ENCODE measurements at places on chromosomes 5 and 9. TPM values are rescaled to one million over a fixed set of nuclear protein-coding genes. Genes with fewer than 3 reads are reported as not detected.

The KCNIP1 gene
- polyA plus RNA-seq = not detected

The KCNV2 gene
- not detected for polyA plus RNA-seq

The SLC35D2 gene
- polyA plus RNA-seq = 11.6 TPM

DNA sequence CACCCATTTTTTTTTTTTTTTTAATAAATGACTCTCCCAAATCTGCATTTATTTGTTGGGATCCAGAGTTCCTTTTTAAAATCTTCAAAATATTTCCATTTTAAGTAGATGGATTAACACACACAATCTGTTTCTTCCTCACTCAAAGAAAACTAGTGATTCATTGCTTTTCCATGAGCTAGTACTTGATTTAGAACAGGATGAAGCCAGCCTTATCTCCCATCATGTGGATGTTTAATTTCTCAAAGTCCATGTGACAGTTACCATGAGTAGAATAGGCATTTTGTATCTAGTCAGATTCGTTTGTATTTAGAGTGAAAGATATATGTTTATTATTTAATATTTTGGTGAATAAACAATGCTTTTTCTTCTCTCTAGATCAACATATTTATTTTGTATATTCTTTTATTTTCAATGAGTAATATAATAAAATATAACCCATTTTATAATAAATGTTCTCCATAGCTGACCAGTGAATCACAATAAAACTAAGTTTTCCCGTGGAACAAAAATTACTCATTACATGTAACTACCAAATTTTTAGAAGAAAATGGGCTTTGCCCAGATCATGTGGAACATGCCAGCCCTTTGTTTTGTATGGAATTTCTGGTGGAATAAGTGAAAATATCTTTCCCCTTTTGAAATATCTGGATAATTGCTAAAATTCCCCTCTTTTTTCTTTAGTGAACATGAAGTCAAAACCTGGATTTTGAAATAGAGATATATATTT, 54.9 kb upstream of the RPS23 start:
- DNase-seq = no peak

GRCh38 chr5:73319036-73319435, 129.5 kb downstream of the FOXD1 start:
- no peak for DNase-seq

- DNase-seq = no peak
Observed at GRCh38 chr5:131825404-131826013, 28.7 kb upstream of the FNIP1 start.

DNA sequence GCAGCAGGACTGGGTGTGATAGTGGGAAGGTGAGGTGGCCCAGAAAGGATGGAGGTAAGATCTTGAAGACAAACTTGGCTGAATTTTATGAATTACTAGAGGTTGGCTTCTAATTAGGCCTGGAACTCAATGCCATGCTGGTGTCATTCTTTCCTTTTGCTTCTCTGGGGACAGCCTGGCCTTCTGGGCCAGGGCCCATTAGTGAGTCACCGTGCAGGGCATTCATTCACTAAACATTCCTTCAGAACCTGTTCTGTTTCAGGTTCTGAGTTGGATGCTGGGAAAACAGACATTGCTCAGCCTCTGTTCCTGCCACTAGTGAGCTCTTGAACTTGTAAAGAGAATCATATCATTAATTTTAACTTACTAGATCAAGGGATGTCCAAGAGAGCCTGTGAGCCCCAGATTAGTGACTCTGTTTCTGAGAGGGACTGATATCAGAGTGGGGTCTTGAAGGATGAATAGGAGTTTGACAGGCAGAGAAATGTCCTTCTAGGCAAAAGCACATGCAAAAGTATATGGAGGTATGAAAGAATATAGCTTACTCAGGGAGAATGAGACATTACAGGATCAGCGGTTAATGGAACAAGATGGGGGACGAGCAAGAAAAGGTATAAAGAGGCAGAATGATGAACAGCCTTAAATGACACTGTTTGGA, 66.5 kb downstream of the LHX2 start:
- DNase-seq = no peak

All from immature natural killer cell (primary cell).